ENCODE measurements at places on chromosomes 4 and X.

DNA sequence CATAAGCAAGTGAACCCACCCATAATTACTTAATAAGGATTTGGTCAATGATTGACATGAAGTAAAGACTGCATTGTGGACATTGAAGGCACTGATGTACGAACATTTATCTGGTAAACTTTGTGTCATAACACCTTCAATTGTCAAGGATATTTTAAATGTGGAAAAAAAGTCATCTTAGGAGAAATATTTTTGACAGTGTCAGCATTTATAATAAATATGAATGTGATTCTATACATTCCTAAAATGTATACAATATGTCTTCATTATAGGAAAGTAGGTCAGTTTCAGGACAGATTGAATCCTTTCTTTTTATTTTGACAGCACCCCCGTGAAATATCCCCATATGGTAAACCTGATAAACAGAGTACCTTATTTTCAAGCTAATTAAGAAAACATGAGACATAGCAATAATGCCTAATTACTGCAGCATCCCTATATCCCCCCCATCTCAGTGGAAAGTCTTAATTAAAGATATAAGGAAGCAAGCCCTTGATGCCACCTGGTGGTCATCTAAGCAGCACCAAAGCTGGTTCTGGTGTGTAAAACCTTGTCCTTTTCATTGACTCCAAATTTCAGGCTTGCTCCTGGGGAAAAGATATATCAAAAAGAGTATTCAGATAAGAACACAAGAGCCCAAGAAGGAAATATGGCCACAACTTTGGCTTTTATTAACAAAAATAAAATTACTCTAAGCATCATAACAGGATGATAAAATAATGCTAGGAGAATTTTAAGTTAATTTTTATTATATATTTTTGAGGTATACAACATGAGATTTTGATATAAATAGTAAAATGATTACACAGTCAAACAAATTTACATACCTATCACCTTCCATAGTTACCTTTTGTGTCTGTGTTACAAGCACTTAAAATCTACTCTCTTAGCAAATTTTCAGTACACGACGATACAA is 379.7 kb downstream of the TLL1 start:
- DNase-seq = no peak

- DNase-seq = no peak
Observed at GRCh38 chr4:6109842-6110560, 90.3 kb downstream of the JAKMIP1 start.

GRCh38 chr4:108559068-108559793 is 61.1 kb upstream of the RPL34 start:
- no peak for DNase-seq

DNA sequence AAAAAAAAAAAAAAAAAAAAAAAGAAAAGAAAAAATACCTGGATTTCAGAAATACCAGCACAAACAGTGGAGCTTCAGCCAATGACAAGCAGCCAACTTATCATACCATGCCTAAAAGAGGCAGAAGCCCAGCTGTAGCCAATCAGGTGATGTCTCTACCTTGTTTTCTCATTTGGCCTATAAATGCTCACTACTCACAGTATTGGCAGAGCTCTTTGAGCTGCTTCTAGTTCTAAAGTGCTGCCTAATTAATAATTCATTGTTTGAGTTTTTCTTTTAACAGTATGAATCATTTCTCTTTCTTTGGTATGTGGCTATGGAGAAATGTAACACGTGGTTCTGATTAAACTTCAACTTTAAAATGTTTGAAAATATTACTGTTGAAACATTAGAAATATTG is 188.8 kb upstream of the TECRL start:
- no peak for DNase-seq

DNA sequence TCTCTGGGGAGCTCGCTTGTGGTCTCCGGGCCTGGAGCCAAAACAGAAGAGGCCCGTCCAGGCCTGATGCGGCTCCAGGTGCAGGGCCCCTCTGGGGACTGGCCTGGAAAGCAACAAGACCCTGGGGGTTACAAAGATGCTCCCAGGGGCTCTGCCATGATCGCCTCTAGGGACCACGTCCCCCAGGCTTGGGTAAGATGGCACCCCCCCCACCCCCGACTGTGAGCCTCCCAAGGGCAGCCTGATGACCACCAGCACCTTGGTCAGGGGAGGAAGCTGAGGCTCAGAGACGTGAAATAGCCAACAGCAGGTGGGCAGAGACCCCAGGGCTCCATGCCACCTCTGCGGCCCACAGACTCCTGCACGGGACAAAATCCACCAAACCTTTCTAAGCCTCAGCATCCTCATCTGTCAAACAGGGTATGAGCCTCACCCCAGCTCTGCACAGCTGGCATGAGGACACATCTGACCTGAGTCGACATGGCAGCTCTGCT is 25.4 kb downstream of the C4orf50 start:
- no peak for DNase-seq
